Activated CD4-positive, alpha-beta T cell treated with anti-CD3 and anti-CD28 coated beads, Interleukin-10, Interleukin-2, amounts not matched to agents 100 ng/mL and 50 ng/mL, durations not matched to agents 16 hours and 8 hours (primary cell): ENCODE measurements at places on chromosomes 13 and 19.
A peak's percentile ranks its signal among the peaks of the same experiment; 100 is the strongest.

GRCh38 chr13:29681864-29682263 is 86.4 kb upstream of the SLC7A1 start:
- DNase-seq, result no peak

DNA sequence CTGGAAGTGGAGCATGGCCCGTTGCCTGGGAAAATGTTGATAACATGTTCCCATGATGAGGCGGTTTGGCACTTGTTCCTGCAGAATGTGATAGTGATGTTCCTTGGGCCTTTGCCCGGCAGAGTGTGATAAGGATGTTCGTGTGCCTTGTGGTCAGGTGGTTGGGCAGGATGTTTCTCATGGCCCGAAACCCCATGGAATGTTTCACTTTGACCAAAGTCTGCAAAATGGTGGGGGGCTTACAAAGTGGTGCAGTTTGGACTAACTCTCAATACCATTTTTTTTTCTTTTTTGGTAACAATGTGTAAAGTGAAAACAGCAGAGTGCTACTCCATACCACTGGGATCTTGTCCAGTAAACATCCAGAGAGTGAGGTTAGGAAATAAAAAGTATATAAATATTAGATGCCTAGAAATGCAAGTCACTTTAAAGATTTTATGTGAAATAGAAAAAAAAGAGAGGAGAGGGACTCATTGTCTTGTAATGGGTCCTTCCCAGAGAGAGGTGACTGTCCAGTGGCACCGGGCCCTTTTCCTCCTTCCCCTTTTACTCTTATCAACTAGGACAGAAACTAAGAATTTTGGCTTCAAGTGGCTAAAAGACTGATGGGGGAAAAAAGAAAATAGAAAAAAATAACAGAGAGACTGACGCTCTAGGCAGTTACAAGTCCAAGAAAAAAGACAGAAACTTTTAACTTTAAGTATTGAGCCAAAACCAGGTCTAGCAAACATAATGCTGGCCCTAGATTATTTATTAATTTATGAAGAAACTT is 5.7 kb downstream of the FPR3 start:
- no peak for DNase-seq

DNA sequence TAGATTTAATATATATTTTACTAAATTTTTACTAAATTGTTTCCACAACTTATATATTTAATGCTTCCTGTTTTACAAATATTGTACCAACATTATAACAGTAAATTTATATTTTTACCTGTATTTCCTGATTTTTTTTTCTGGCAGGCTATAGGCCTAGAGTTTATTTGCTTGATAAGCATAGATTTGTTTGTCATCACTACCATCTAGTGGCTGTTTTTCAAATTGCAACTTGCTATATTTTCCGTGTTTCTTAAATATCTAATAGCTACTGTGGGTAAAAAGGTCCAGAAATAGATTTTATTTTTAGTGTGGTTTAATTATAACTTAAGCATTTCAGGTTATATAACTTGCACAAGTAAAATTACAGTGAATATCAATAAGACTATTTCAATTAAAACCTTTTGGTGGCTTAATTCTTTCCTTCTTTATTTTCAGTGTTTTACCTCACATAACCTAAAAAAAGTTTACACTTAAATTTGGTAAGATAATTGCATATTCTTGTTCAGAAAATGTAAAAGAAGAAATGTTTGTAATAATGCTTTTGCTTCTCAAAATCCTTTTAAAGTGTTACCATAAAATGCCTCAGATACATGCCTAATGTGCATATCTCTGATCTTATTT is 60.6 kb downstream of the NDFIP2 start:
- DNase-seq, result peak; percentile 69

DNA sequence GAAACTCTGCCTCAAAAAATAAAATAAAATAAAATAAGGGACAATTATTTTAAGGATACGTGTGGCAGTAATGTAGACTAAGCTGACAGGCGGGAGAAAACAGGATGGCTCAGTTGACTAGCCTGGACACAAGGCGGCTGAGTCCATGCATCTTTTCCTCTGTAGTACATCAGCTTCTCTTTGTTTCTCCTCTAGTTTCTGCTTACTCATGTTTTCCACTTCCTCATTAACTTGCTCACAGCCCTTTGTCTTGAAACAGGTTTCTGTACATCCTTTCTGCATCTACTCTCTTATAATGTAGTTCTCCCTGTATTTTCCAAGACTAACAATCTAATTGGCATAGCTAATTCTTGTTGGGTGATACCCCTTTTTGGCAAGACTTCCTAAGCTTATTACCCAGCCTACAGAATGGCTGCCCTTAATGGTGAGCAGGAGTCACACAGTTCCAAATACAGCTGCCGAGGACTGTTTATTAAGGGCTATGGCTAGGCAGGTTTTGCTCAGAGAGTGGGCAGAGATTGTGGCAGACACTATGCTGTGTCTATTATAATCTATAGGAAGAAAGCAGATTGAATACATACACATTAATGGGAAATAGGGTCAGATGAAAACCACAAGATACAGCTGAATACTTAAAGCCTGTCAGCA is 58.7 kb upstream of the KLF5 start:
- peak; percentile 23 for DNase-seq

DNA sequence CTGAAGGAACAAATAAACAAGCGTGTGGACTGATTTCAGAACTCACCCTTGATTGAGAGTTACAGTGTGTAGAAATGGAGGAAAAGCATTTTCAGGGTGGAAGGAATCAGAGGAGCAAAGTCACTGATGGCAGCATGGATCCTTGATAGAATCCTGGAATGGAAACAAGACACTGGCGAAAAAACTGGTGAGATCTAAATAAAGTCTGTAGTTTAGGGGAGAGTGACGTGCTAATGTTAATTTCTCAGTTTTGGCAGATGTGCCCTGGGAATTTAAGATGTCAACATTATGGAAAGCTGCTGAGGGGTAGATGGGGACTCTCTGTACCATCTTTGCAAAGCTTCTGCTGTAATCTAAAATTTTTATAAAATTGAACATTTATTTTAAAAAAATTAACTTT is 378.0 kb downstream of the UQCRFS1 start:
- no peak for DNase-seq

DNA sequence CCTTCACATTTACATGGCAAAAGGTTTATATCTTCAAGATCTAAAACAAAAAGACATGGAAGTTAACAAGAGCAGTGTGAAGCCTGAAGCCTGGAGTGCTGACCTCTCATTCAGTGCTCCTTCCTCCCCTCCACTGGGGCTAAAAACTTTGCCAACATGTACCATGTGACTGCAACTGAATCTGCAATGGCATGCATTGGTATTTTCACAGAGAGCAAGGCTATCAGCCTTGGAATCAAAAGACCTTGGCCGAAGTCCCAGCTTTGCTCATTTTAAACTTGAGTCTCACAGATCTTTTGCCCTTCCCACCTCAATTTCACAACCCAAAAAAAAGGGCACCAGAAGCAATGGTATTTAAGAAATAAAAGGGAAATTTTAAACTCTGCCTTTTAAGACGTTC is 325.1 kb downstream of the DCT start:
- no peak for DNase-seq

DNA sequence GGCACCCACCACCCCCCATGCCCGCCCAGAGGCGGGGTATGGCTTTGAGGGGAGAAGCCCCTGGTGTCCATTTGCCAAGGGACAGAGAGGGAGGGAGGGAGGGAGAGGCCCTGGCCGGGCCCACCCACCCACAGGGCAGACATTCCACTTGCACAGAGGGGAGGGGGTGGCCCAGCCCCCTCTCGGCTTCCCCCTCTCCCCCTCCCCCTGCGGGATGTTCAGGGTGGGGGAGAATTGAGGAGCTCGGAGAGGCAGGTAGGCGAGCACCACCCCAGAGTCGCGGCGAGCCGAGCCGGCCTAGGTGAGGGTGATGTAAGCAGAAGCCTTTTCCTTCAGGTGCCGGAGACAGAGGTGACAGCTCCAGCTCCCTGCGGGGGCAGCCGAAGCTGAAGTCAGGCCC is 12.3 kb downstream of the DPF1 start:
- no peak for DNase-seq

- no peak for DNase-seq
These were observed 18.5 kb upstream of the ZNF331 start for GRCh38 chr19:53519446-53519845.

DNA sequence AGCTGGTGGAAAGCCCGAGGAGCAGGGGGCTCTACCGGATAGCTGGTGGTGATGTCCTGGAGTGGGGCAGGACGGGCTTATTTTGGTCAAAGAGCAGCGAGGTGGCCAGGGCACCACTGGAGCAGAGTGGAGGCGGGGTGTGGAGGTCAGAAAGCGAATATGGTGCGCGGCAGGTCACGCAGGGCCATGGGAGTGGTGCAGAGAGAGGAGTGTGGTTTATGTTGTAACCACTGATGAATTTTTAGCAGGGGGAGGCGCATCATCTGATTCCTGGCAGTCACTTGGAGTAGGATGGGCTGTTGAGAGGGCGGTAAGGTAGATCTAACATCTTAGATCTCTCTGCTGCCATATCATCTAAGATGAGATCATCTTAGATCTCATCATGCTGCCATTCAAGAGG is 1.4 kb upstream of the ZNF414 start:
- peak; percentile 55 for DNase-seq

- no peak for DNase-seq
These were observed 46.5 kb downstream of the MLLT1 start for GRCh38 chr19:6233056-6233826.

GRCh38 chr13:112648966-112649690 is 40.7 kb upstream of the ATP11A start:
- no peak for DNase-seq

DNA sequence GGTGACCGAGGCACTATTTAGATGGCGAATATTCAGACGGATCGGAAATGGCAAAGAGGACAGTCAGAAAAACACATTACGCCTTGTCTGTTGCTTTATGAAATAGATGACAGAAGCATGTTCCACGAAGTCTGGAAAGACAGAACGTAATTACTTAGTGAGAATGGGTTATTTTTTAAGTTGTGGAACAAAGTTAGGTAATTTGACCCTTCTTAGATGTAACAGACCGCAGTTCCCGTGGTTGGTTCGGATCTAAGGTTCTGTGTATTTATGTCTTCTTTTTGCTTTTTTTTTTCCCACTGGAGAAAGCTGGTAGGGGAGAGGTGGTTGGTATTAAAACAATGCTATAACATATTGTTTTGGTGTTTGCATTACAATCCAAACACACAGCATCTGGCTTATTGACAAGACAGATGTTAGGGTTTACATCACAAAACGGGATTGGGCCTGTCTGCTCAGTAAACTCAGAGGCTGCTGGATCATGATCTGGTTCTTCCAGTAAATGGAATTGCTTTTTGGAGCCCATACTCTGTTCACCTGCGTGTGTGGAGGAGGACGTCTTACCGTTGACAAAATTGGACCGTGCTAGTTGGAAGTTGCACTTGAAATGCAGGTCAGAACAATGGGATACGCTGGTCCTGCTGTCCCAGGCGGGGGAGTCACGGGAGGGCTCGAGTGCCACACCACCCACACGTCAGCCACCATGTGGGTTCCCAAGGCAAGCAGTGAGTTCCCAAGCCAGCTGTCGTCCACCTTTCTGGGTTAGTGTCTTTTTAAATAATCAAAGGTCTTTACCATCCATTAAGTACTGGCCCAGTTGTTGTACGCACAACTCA is 13.8 kb downstream of the ATP11A start:
- no peak for DNase-seq

- no peak for DNase-seq
These were observed 16.5 kb downstream of the AP2S1 start for GRCh38 chr19:46834121-46834520.

DNA sequence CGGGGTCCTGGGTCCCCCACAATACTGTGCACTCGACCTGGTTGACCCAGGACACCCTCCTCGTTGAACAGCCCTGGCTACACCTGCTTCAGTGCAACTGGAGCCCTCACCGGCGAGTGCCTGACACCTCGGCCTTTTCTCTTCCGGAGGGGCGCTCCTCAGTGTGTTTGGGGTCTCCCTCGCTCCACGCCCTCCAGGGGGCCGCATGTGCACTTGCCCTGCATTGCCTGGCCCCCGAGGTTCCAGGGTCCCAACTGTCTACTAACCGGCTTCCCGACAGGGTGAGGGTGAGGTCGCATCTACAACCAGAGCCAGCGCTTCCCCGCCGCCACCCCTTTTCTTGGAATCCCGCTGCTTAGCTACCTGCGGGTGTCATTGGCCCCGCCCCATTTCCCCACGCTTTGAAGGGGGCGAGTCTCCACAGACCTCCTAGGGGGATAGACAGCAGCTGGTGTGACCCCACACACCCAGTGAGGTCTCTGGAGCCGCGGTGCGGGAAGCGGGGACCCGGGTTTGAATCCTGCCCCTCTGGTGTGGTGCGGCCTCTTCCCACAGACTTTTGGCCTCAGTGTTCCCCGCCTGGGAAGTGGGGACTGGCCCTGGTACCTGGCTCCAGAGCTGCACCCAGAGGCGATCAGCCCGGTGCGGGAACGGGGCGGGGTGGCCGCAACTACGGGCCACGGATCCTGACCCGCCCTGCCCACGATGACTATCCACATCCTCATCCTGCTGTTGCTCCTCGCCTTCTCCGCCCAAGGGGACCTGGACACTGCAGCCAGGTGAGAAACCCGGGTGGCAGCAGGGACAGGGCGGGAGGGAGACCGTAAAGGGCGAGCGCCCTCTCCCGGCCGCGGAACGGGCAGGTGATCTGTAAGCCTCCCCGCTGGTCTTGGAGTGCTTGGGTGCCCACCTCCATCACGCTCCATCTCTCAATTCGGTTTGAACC is at the start of gene ADM5:
ADM5 (plus strand) TSS at position 462 of the 946 bp plus-strand sequence; CDS start at position 706, 244 bp downstream.
- DNase-seq, result peak; percentile 40

GRCh38 chr13:26867451-26868091 is 107.0 kb upstream of the GPR12 start:
- DNase-seq, result peak; percentile 8

GRCh38 chr13:102234618-102235017 is 167.2 kb downstream of the FGF14 start:
- no peak for DNase-seq

GRCh38 chr19:34733266-34733745 is 737 bp upstream of the ZNF181 start:
- DNase-seq, result no peak

DNA sequence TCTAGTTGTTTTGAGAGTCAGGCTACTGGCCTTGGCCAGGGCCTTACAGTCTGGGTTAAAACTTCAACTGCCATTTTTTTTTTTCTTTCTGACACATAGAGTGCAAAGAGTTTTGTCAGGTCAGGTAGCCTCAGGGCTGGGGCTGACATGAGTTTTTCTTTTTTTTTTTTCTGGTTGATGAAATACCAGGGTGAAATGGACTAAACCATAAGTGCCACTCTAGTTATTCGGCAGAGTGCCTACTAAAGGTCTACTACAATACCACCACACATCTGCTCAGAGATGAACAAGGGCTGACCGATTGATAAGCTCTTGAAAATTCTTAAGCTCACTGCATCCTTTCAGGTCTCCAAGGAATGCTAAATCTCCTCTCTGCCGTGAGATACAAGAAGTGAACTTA is 4.4 kb upstream of the ZNF320 start:
- DNase-seq, result no peak

GRCh38 chr13:110911880-110912279 is 3.0 kb downstream of the ANKRD10 start:
- DNase-seq, result no peak

GRCh38 chr19:44726465-44726864 is 22.0 kb upstream of the BCL3 start:
- DNase-seq, result no peak

GRCh38 chr19:8386990-8387389 is 3.2 kb upstream of the RAB11B start:
- DNase-seq, result no peak
